ENCODE measurements at places on chromosomes 12 and 14.

DNA sequence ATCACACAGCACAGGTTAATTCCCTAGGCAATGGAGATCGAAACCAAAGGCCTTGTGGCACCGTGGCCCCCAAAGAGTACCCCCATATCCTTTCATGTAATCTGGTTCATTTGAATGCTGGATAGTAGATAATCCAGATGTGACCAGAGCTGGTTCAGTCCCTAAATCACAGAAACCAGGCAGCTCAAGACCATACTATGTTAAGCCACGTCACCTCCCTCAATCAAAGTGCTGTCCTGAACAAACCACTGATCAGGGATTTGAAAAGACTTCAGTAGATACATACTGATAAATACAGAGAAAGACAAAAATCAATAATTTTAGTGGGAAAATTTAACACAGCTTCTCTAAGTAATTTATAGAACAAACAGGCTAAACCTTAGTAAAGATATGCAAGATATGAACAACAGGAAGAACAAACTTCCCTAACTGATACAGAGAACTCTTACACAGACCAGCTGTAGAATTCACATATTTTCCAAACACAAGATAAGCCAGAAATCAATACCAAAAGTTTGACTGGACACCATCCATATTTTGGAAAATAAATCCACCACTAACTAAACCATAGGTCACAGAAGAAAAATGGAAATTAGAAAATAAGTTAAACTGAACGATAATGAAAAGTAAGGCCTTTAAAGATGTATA, 67.1 kb downstream of the BCAT1 start:
- DNase-seq = no peak

DNA sequence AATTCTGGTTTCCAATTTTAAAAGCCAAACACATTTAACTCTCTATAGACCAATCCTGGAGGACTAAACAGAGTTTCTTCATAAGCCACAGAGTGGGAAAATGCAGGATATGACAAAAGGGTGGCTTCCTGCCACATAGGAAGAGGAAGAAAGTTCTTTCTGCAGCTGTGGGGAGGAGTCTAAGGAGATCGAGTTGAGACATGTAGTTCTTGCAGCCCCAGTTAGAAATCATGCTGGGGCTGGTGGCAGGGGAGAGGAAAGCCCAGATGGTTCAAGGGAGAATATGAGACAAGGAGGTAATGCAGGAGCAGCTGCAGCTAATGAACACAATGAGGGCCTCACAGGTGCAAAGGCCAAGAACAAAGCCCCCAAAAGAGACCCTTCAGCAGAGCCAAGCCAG, 85.0 kb upstream of the ARID2 start:
- DNase-seq = no peak

GRCh38 chr14:23828001-23828400, 125.6 kb upstream of the DHRS4 start:
- no peak for DNase-seq

DNA sequence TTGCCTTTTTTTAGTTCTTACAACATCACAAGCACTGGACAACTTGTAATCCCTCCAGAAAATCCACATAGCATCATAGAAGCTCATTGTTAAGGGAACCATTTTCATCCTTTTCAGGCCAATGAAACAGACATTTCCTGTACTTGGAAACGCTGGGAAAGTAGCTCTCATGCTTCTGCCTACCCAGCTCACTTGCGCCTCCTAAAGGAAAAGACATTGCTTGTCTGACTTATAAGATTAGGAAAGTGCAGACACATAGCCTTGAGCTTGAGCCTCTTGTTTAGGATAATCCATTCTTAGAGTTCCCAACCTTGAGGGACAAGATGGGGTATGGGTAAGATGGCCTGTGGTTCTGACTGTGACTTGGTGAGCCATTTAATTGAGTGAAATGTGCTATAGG, 589.5 kb downstream of the NOVA1 start:
- DNase-seq = no peak

- no peak for DNase-seq
Measured at GRCh38 chr14:72686832-72687231, 207.1 kb downstream of the DPF3 start.

GRCh38 chr12:77953528-77954205, 123.0 kb downstream of the NAV3 start:
- DNase-seq = no peak
